ENCODE measurements at places on chromosomes 5 and 9. TPM values are rescaled to one million over a fixed set of nuclear protein-coding genes. Genes with fewer than 3 reads are reported as not detected.

GRCh38 chr5:60023255-60023654 lies 129.7 kb upstream of the PDE4D start:
- no peak overlapping the region for H3K27ac ChIP-seq
- no peak overlapping the region for H3K4me3 ChIP-seq
- H3K27me3 ChIP-seq = no peaks in the 10 kb centered on the region
- no peak for DNase-seq

DNA sequence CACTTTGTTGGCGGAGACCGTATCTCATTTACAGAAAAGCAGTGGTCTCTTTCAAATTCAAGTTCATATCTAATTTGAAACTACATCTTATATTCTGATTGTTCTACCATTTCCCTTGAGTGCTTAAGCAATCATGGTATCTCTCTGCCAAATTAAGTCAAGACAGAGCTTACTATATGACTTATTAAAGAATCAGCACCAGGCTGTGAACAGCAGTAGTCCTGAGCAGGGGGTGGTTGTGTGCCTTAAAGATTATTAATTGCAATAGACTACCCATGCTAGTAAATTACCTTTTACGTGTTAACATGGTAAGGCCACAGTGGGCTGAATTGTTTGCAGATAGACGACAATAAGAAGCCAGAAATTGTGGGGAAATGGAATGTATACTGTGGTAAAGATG lies 21.5 kb downstream of the SNCAIP start:
- no peak overlapping the region for H3K27ac ChIP-seq
- no peaks in the 10 kb centered on the region for H3K36me3 ChIP-seq
- no peak overlapping the region for H3K4me3 ChIP-seq
- H3K4me1 ChIP-seq = no peaks in the 10 kb centered on the region

DNA sequence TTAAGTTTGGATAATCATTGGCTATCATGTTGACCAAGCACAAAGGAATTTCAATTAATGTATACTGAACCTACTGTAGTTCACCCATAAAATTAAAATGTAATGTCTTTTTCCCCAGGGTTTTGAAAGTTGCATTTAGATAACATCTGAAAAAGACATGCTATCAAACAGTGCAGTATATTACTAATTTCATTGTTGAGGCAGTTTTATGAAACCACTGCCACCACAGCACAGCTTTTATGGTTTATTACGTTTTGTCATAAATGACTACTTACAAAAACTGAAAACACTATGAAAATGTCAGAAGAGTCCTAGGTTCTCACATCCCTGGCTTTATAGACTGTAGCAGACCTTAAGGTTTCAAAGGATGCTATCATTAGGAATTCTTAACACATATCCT lies 32.0 kb upstream of the HAPLN1 start:
- H3K27me3 ChIP-seq = no peaks in the 10 kb centered on the region
- H3K36me3 ChIP-seq = no peaks in the 10 kb centered on the region
- H3K4me1 ChIP-seq = no peaks in the 10 kb centered on the region
- no peak for DNase-seq

DNA sequence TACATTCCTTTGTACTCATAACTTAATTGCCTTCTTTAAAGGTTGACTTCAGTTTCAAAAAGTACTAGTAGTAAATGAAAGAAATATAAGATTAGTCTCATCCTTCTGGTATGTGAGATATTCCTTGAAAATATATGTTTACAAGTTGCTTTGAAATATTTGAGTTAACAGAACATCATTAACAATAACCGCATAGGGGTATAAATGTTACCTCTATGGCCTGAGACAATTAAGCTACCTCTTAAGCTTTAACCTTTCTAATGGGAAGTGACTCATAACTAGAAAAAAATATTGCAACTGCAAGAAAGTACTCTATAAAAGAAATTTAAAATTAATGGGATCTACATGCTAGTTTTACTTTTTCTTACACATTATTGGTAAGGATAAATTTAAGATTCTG lies 399.0 kb downstream of the CDH10 start:
- no peaks in the 10 kb centered on the region for H3K36me3 ChIP-seq
- no peak for DNase-seq
- H3K27me3 ChIP-seq = no peaks in the 10 kb centered on the region
- H3K4me1 ChIP-seq = no peaks in the 10 kb centered on the region

DNA sequence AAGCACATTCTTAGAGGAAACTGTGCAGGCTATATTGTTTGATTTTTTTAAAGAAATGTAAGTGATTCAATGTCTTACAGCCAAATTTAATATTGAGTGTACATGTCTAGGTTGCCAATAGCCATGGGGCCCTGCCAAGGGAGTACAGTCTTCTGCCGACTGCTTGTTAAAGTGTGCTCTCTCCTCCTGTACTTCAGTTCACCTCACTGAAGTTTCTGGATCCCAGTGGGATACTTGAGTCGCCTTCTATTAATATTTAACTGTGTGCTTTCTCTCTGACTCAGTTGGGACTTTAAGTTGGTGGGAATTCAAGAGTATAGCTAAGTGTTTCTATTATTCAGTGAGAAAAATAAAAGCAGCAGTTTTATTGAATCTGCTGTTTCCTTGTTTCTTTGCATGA lies 44.5 kb upstream of the C5orf47 start:
- peaks cover 53% of the 10 kb centered on the region for H3K4me1 ChIP-seq
- no peak for DNase-seq
- H3K27me3 ChIP-seq = no peaks in the 10 kb centered on the region
- peaks cover 49% of the 10 kb centered on the region for H3K36me3 ChIP-seq

DNA sequence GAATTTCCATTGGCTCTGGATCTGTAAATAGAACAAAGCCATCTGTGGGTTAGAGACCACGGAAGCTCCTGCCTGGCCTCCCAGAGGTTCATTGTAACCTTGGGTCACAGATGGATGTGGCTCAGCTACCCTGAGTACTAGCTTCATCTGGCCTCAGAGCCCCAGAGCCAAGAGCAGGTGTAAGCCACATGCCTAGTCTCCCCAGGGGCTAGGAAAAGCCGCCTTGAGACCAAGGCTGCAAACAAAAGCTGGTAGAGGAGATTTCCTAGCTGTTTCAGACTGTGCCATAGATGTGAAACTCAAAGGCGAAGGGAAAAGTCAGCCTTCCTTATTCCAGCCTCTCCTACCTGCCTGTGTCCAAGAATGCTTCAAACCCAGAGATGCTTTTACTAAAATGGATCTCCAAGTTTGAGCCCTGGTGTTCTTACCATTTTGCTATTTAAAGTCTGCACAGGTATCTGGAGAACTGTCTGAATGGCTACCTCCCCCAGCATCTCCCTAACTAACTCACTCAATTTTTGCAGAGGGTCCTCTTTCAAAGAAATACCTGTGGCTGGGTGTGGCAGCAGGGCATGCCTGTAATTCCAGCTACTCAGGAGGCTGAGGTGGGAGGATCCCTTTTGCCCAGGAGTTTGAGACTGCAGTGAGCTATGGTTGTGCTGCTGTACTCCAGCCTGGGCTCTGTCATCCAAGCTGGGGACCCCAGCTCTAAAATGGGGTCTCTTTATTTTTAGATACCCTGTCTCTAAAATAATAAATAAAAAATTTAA lies 42.3 kb upstream of the MAP1B start:
- DNase-seq = no peak
- H3K36me3 ChIP-seq = no peaks in the 10 kb centered on the region
- H3K4me1 ChIP-seq = no peaks in the 10 kb centered on the region
- H3K27ac ChIP-seq = no peak overlapping the region
- H3K4me3 ChIP-seq = no peak overlapping the region

GRCh38 chr5:21152611-21153010 lies 1164.6 kb upstream of the CDH18 start:
- no peaks in the 10 kb centered on the region for H3K27me3 ChIP-seq
- no peaks in the 10 kb centered on the region for H3K4me1 ChIP-seq
- H3K27ac ChIP-seq = no peak overlapping the region

- no peak for DNase-seq
- H3K36me3 ChIP-seq = no peaks in the 10 kb centered on the region
- H3K4me1 ChIP-seq = peaks cover 5% of the 10 kb centered on the region
- H3K4me3 ChIP-seq = no peak overlapping the region
Measured at GRCh38 chr9:77735494-77735893, 87.4 kb upstream of the GNA14 start.

The DAB2 gene
- 145 TPM for total RNA-seq

The IGFBPL1 gene
- 0.87 TPM for total RNA-seq

The IL13 gene
- not detected for total RNA-seq

The SVEP1 gene
- total RNA-seq = 88.1 TPM

All from upper lobe of right lung (tissue), 1 donor.